ENCODE measurements at places on chromosomes 4 and X. TPM values are rescaled to one million over a fixed set of nuclear protein-coding genes. Genes with fewer than 3 reads are reported as not detected.

- H3K4me1 ChIP-seq: no peaks in the 10 kb centered on the region
- peak; percentile 42 for DNase-seq
- peak overlapping the region; percentile 93 for H3K27ac ChIP-seq
- peak overlapping the region; percentile 84 for H3K4me3 ChIP-seq
- peaks cover 36% of the 10 kb centered on the region for H3K27me3 ChIP-seq
These were observed 868 bp downstream of the PLS3 start for GRCh38 chrX:115561605-115562479.

- H3K4me1 ChIP-seq: no peaks in the 10 kb centered on the region
- H3K27ac ChIP-seq: no peak overlapping the region
- no peaks in the 10 kb centered on the region for H3K27me3 ChIP-seq
- no peak overlapping the region for H3K4me3 ChIP-seq
- H3K36me3 ChIP-seq: no peaks in the 10 kb centered on the region
These were observed 144.4 kb upstream of the GATB start for GRCh38 chr4:151905197-151905596.

- peaks cover 6% of the 10 kb centered on the region for H3K36me3 ChIP-seq
- no peak overlapping the region for H3K4me3 ChIP-seq
- no peaks in the 10 kb centered on the region for H3K27me3 ChIP-seq
- peak; percentile 96 for DNase-seq
- peaks cover 20% of the 10 kb centered on the region for H3K4me1 ChIP-seq
These were observed 129.3 kb downstream of the CPEB2 start for GRCh38 chr4:15131551-15131950.

DNA sequence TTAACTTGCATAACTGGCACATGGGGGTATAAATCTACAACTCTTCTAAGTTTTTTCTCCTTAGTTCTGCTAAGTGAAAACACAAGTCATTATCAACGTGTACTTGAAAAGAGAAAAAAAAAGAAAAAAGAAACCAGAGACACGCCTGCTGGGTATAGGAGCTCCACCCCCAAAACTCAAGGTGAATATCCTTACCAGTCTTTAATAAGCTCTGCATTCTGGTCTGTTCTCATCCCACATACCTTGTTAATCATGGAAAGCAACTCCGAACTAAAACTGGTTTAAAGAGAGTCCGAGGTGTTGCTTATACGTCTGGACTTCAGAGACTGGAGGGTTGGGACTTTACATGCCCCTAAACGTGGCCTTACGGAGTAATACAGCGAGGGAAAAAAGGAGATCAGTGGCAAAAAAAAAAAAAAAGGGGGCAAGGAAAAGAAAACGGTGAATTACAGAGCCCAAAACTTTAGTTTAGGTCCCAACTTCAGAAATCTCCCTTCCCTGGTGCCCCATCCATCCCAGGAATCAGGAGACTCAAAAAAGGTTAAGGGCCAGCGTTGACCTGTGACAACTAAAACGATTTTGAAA, 1.0 kb downstream of the PGRMC2 start:
- peak; percentile 55 for DNase-seq

- no peaks in the 10 kb centered on the region for H3K36me3 ChIP-seq
- peak; percentile 8 for DNase-seq
- H3K4me1 ChIP-seq: no peaks in the 10 kb centered on the region
These were observed 235.9 kb upstream of the PCDH18 start for GRCh38 chr4:137768196-137768595.

GRCh38 chrX:147911192-147912022, at the start of gene FMR1:
FMR1 (plus strand) TSS chrX:147911919; CDS start chrX:147912180, 261 bp downstream.
- no peaks in the 10 kb centered on the region for H3K4me1 ChIP-seq
- H3K27me3 ChIP-seq: no peaks in the 10 kb centered on the region
- no peaks in the 10 kb centered on the region for H3K36me3 ChIP-seq
- DNase-seq: peak; percentile 91

DNA sequence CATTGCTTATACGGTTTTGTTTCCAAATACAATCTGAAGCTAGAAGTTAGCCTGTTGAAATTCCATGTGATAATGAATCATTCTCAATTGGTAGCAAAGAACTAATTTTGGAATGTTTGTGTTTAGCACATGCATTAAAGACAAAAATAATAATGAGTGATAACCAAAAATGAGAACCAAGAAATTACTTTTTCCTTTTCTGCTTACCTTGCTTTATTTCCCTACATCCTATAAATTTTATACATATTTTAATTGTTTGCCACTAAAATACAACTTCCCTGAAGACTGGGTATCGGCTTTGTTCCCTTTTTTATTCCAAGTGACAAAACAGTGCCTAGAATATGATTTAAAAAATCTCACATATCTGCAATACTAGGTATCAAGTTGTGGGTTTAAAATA, 203.8 kb upstream of the TACR3 start:
- no peak overlapping the region for H3K27ac ChIP-seq
- no peaks in the 10 kb centered on the region for H3K36me3 ChIP-seq
- H3K4me1 ChIP-seq: no peaks in the 10 kb centered on the region
- H3K27me3 ChIP-seq: no peaks in the 10 kb centered on the region
- DNase-seq: no peak
- no peak overlapping the region for H3K4me3 ChIP-seq

DNA sequence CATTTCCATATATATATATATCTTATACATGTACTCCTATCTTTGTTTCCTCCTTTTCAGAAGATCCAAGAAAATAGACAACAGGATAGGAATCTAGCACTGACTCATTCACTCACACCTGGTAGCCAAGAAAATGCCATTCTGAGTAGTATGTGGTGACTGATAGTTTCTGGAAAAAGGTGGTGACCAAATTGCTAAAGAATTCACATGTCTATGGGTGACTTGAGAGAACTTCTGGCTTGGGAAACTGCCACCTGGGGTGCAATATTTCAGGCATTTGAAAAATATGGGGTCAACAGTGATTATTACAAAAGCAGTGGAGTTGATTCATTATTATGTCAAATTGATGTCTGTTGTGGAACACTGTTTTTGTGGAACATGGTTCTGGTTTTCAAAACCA, 605.1 kb downstream of the PCDH18 start:
- H3K4me3 ChIP-seq: no peak overlapping the region
- H3K4me1 ChIP-seq: peaks cover 15% of the 10 kb centered on the region
- no peaks in the 10 kb centered on the region for H3K27me3 ChIP-seq
- H3K36me3 ChIP-seq: no peaks in the 10 kb centered on the region
- DNase-seq: peak; percentile 75

GRCh38 chrX:38006778-38007177, 425 bp downstream of the SYTL5 start:
- DNase-seq: no peak
- no peaks in the 10 kb centered on the region for H3K36me3 ChIP-seq
- no peak overlapping the region for H3K4me3 ChIP-seq
- peaks cover 10% of the 10 kb centered on the region for H3K4me1 ChIP-seq
- H3K27ac ChIP-seq: peak overlapping the region; percentile 30

- DNase-seq: no peak
- no peak overlapping the region for H3K27ac ChIP-seq
- no peak overlapping the region for H3K4me3 ChIP-seq
- H3K36me3 ChIP-seq: peaks cover 11% of the 10 kb centered on the region
- H3K4me1 ChIP-seq: peaks cover 8% of the 10 kb centered on the region
These were observed 108.6 kb downstream of the CENPC start for GRCh38 chr4:67436742-67437141.

DNA sequence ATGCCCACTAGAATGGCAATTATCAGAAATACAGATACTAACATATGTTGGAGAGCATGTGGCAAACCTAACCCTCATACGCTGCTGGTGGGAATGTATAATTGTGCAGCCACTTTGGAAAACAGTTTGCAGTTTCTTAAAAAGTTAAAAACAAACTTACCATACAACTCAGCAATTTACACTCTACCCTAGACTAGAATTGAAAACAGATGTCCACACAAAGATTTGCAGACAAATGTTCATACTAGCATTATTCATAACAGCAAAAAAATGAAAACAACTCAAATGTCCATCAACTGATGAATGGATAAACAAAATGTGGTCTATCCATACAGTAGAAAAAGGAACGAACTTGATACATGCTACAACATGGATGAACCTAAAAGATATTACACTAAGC, 64.4 kb downstream of the SLC9A7 start:
- no peaks in the 10 kb centered on the region for H3K4me1 ChIP-seq
- no peak overlapping the region for H3K4me3 ChIP-seq
- H3K27ac ChIP-seq: no peak overlapping the region
- H3K27me3 ChIP-seq: peaks cover 19% of the 10 kb centered on the region
- DNase-seq: no peak

DNA sequence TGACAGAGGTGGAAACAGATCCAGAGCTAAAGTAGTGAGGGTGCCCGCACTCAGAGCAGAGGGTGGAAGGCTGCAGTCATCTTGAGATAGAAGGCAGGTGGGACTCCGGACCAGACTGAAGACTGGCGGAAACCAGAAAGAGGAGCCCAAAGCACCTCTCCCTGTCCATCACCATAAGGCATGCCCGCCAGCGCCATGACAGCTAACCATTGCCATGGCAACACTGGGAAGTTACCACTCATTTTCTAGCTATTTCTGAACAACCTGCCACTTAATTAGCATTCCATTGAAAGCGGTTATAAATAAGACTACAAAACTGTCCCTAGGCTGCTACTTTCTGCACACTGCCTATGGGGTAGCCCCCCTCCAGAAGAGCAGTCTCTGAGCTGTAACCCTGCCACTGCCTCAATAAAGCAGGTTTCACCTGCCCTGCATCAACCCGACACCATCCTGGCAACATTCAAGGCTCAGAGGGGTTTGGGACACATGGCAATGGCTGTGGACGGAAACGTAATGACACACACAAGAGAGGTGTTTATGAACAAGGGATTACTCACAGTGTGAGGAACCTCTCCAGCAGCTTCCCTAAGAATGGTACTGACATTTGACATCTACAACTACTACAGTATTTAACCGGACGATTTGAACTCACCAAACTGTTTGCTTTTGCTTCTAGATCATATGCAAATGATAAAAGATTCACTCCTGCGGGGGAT, 27.8 kb upstream of the FGFBP2 start:
- DNase-seq: no peak
- no peak overlapping the region for H3K4me3 ChIP-seq
- H3K4me1 ChIP-seq: no peaks in the 10 kb centered on the region
- H3K36me3 ChIP-seq: no peaks in the 10 kb centered on the region
- H3K27me3 ChIP-seq: peaks cover 26% of the 10 kb centered on the region

DNA sequence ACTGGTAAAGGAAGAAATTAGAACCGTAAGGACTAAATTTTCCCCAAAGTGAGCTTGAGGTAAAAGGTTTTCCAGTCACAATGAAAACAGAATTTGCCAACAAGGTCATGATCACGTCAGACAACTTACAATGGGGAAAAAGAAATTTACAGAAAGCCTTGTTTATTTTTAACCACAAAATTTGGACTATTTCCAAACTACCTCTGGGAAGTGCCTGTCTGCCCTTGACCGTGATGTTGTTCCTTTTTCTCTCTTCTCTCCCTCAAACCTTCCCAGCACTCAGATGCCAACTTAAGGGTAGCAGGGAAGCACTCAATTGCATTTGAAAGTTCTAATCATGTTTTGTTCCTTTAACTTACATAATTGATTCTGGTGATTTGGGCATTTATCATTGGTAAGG, 32.5 kb downstream of the MEPE start:
- no peaks in the 10 kb centered on the region for H3K27me3 ChIP-seq
- peaks cover 5% of the 10 kb centered on the region for H3K36me3 ChIP-seq
- DNase-seq: peak; percentile 8
- no peak overlapping the region for H3K27ac ChIP-seq
- no peak overlapping the region for H3K4me3 ChIP-seq
- H3K4me1 ChIP-seq: peaks cover 7% of the 10 kb centered on the region

GRCh38 chr4:149294601-149295000, 521.0 kb downstream of the IQCM start:
- peaks cover 10% of the 10 kb centered on the region for H3K4me1 ChIP-seq
- no peaks in the 10 kb centered on the region for H3K27me3 ChIP-seq
- H3K36me3 ChIP-seq: no peaks in the 10 kb centered on the region
- no peak overlapping the region for H3K27ac ChIP-seq
- no peak for DNase-seq
- H3K4me3 ChIP-seq: no peak overlapping the region

- H3K36me3 ChIP-seq: no peaks in the 10 kb centered on the region
- DNase-seq: no peak
- H3K4me3 ChIP-seq: no peak overlapping the region
- no peaks in the 10 kb centered on the region for H3K4me1 ChIP-seq
- no peak overlapping the region for H3K27ac ChIP-seq
These were observed 246.9 kb downstream of the FBXO8 start for GRCh38 chr4:174036576-174036975.

- H3K36me3 ChIP-seq: no peaks in the 10 kb centered on the region
- peak overlapping the region; percentile 39 for H3K27ac ChIP-seq
- DNase-seq: peak; percentile 57
- peak overlapping the region; percentile 61 for H3K4me3 ChIP-seq
These were observed 112.8 kb upstream of the PSAPL1 start for GRCh38 chr4:7547368-7548040.

GRCh38 chr4:138565576-138565975, 323.4 kb upstream of the SLC7A11 start:
- no peak for DNase-seq
- H3K36me3 ChIP-seq: no peaks in the 10 kb centered on the region
- no peak overlapping the region for H3K4me3 ChIP-seq
- H3K27ac ChIP-seq: no peak overlapping the region

DNA sequence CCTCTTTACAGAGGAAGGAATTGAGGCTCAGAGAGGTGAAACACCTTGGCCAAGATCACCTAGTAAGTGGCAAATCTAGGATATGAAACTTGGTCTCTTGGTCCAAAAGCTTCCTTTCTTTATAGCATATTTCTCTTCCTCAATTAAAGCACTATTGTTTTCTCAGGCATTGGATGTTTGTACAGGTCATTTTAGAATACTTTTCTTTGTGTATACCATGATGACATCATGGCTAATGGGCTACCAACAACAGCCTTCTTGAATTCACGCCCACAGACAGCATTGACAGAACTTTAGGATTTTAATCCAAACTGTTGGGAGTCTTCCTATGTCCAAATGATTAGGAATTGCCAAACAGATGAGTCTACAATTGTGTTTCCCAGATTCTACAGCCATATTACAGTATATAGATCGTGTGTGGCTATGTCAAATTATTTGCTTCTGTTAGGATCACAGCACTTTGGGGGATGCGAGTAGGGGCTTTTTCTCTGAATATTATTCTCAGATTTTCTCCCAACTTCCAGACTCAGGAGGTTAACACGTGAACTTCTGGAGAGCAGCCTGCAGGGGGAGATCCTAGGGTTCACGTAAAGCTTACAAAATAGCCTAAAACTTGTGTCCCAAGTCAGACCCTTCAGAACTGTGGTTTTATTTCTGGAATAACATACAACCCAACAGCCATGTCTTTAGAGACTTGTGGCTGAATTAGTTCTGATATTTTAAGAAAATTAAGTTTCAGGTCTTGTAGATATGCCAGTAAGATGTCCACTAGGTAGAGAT, 191.8 kb downstream of the SHROOM3 start:
- H3K27ac ChIP-seq: no peak overlapping the region
- H3K27me3 ChIP-seq: no peaks in the 10 kb centered on the region
- no peaks in the 10 kb centered on the region for H3K36me3 ChIP-seq
- DNase-seq: no peak

MAGEA2 gene
- not detected for total RNA-seq

SMIM10 gene
- not detected for total RNA-seq

NPY2R gene
- not detected for total RNA-seq

CCSER1 gene
- 0.74 TPM for total RNA-seq

TAF7L gene
- total RNA-seq: not detected

GLUD2 gene
- total RNA-seq: 0.32 TPM

OPRPN gene
- not detected for total RNA-seq

ESX1 gene
- not detected for total RNA-seq

ARL9 gene
- total RNA-seq: 0.22 TPM

NUDT11 gene
- total RNA-seq: 1.1 TPM

RGN gene
- not detected for total RNA-seq

AREG gene
- total RNA-seq: 1,402 TPM

NFXL1 gene
- 53.0 TPM for total RNA-seq

HSFX1 gene
- not detected for total RNA-seq

GATB gene
- total RNA-seq: 17.8 TPM

Data from MCF 10A (cell line).